DMS153 (cell line): ENCODE measurements at places on chromosomes 16 and 17.
A peak's percentile ranks its signal among the peaks of the same experiment; 100 is the strongest.

GRCh38 chr17:42744806-42745617 is at the start of gene EZH1:
EZH1 (minus strand) TSS chr17:42745040; CDS start chr17:42728941, 16,099 bp downstream.
- DNase-seq, result peak; percentile 91

- DNase-seq, result peak; percentile 81
Observed at GRCh38 chr16:2673066-2673999, 9.0 kb upstream of the KCTD5 start.

DNA sequence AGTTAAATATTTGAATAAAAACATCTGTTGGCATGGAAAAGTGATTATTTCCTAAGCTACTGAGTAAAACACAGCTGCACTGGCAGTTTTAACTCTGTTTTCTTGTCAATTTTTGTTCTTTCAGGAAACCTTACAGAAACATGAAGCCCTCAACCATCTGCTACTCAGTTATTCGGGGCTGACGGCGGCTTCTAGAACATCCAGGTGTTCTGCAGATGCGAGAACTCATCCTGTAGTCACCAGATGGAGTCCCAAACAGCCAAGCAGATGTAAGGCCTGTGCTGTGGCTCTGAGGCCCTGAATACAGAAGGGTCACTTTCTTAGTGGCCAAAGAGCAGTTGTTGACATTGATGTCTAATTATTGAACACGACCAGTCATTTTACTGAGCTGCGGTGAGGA is 15.5 kb downstream of the ARSG start:
- DNase-seq, result no peak

- DNase-seq, result no peak
Observed at GRCh38 chr16:57315416-57315815, 30.9 kb upstream of the PLLP start.

- no peak for DNase-seq
Observed at GRCh38 chr16:86573646-86574508, 4.5 kb upstream of the FOXL1 start.

- DNase-seq, result no peak
Observed at GRCh38 chr16:2664574-2664982, 17.7 kb upstream of the KCTD5 start.

DNA sequence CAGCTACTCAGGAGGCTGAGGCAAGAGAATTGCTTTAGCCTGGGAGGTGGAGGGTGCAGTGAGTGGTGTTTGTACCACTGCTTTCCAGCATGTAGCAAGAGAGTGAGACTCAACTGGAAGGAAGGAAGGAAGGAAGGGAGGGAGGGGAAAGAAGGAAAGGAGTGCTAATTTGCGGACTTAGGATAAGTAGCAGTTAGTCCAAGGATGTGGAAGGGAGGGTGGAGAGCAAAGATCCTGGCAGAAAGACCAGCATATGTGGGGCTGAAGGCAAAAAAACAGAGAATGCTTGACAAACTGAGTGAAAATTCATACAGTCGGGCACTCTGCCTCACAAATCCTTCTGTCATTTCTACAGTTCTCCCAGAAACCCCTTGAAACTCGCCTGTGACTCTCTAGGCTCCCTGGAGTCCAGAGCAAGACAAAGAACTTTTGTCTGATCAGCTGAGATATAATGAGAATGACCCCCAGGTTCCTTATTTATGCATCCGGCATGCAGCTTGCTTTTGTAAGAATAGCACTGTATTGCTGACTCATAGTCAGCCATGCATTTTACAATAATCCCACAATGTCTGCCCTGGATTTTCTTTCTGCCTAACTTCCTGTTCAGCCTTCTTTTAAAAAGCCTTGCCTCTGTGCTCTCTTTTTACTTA is 31.5 kb downstream of the CDK5RAP3 start:
- DNase-seq, result peak; percentile 15

DNA sequence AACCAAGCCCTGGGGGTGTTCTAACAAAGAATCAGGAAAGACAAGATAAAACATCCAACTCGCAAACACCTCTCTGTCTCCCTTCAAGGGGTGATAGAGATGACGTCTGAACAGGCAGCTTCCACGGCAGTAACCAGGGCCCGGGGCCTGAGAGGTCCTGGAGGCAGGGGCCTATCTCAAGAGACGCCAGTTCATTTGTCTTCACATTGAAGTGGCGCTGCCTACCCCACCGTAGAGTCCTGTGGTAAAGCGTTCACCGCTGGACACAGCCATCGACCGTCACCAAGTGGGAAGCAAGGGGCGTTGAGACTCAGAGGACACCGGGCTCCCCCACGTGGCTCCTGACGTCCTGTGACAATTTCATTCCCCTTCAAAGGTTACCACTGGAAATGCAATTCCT is 21.4 kb downstream of the UTS2R start:
- DNase-seq, result no peak

DNA sequence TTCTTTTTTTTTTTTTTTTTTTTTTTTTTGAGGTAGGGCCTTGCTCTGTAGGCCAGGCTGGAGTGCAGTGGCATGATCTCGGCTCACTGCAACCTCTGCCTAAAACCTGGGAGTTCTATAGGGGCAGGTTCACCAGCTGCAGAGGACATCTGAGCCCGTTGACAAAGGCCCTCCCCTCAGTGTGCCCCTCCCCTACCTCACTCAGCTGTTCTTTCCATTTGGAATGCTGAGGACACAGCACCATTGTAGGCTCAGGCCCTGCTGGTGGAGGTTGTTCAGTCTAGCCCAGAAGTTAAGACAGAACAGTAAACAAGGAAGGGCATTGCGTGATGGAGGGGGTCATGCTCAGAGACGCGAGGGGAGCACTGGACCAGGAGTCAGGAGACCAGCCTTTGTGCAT is 21.8 kb upstream of the KIF19 start:
- no peak for DNase-seq
